ENCODE measurements at places on chromosomes 5 and 9.

DNA sequence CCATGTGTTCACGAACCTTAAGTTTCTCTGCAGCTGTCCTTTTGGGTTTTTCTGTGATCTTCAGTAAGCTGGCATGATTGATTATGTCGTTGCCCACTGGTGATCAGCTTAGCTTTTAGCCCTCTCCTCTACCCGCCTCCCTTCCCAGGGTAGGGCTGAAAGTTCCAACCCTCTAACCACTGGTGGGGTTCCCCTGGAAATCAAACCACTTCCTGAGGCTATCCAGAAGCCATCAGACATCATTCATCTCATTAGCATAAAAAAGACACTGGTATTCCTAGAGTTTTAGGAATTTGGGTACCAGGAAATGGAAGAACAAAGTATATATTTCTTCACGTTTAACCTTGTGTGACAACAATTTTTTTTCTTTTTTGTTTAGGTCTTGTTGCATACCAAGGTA, 29.8 kb downstream of the SPIN1 start:
- no peak for DNase-seq

DNA sequence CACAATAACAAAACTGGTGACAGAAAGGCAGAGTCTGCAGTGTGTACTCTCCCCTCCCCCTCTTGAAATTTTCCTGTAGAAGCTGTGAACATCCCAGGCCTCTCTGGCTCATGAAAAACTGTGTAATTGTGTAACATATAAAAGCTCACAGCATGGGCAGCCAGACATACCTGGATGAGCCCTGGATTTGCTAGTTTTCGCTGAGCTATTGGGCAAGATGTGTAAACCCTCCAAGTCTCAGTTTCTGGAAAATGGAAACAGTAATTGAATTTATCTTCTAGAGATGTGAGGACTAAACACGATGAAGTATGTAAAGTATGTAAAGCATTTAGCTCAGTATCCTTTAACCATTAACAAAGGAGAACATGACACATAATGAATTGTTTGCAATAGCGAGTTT, 143.2 kb upstream of the ANKH start:
- no peak for DNase-seq

GRCh38 chr9:8265281-8265680, 465.7 kb upstream of the DMAC1 start:
- no peak for DNase-seq

GRCh38 chr5:14787801-14788579, 83.6 kb downstream of the ANKH start:
- DNase-seq: no peak

DNA sequence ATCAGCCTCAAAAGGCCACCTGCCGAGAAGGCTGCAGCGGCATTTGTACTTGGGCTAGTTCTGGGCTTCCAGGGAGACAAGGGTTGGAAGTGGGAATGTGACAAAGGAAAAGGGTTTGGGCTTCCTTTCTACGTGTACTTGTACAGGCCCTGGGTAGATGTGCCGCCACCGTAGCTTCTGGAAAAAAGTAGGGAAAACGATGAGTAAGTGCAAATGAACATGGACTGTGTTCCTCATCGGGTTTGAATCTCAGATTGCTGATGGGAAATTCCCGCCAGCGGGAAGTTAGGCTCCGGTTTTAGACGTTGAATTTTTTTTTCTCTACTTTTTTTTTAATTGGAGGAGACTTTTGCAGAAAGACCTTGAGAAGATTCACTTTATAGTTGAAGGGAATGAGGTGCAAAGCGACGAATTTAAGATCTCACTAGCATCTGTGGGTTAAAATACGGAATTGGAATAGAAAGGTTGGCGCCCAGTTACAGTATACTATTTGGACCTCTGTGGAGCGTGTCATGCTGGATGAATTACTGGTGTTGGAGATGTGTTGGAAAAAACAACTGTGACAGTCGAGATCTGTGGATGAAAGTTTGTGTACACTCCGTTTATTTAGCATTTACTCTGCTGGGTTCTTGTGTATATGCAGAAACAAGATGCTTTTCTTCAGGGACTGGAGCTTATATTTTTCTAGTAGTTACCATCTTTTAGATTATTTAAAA, 1.2 kb downstream of the G3BP1 start:
- peak; percentile 21 for DNase-seq

GRCh38 chr9:134278974-134279640, 47.1 kb upstream of the RXRA start:
- no peak for DNase-seq

- DNase-seq: no peak
These were observed 116.3 kb upstream of the EPB41L4A start for GRCh38 chr5:112535356-112535755.

DNA sequence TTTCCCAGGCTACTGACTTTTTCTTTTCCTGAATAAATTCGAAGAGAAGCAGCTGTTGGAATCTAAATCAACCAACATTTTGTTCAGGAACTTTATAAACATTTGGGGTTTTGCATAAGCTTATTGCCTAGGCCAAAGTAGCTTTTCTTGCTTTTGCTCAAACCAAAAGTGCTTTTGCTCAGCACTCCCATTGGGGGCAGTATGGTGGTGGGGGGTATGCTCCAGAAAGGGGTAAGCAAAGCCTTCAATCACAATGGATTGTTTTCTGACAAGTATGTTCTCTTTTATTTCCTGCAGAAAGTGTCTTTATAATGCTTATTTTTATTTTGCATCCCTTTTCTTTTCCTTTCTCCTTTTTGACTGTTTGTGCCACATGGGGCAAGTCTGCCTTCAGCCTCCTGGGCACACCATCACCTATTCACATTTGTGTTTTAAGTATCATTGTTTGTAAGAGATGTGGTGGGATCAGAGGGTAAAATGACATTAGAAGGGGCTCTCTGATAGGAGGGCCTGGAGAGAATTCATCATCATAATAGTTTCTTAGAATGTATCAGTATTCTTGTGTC, 86.0 kb downstream of the PRDM6 start:
- no peak for DNase-seq

DNA sequence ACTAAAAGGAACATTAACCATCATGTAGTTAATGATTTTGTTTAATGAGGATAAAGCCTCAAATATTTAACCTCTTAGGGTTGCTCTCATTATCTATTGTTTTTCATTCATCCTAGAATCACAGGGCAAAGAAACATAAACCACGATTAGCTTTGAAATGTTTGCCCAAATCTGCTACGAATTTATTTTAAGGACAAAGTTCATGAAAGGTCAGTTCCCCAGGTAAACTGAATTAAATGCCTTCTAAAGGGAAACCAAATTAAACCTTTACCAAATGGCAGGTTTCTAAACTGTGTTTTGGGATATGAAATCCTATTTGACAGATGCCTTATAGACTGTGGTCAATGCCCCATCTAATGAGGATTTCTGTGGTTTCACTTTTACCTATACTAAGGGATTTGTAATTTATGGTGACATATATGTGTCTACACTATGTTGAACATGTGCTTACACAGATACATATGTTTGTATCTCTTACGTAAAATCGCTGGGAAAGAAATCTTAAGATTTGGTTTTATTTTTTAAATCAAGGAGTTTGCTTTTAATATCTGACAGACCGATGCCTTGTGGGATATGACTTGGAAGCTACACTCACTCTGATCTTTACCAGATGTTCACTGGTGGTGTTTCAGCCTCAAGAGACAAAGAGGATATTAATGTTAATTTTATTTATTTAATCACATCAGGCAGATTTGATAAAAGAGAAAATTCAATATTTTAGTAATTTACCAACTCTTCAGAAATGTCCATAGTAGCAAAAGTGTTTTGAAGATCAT, 188.4 kb downstream of the GLIS3 start:
- no peak for DNase-seq

- peak; percentile 9 for DNase-seq
These were observed 701.7 kb downstream of the CETN3 start for GRCh38 chr5:89707891-89708290.

GRCh38 chr9:78363221-78363620, 66.3 kb downstream of the PSAT1 start:
- DNase-seq: no peak

DNA sequence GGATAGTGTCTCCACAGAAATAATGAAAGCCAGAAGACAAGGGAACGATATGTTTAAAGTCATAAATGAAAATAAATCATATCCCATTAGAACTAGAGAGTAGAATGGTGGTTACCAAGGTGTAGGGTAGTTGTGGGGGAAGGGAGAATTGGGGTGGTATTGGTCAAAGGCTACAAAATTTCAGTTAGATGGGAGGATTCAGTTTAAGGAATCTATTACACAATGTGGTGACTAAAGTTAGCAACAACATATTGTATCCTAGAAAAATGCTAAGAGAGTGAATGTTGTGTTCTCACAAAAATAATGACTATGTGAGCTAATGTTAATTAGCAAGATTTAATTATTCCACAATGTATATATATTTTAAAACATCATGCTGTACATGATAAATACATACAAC, 27.8 kb upstream of the LARP1 start:
- no peak for DNase-seq

DNA sequence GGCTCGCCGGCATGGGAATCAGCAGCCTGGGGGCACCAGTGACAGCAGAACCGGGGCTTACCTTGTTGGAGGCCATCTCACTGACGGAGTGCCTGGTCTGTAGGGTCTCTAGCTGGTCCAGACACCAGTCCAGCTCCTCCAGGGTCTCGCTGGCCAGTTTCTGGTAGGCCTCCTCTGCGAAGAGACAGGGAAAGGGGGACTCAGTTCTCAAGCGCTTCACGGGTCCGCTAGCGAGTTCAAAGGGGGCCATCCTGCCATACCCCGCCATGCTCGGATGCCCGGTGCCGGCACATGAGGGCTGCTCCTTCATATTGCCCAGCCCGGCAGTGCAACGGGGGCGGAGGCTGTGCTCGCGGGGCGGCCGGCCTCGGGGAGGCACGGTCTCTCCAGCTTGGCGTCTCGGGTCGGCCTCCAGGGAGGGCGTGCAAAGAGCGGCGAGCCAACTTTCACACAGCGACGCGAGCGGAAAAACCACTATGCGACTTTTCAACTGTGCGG, 456.0 kb downstream of the RAB3C start:
- peak; percentile 6 for DNase-seq

- no peak for DNase-seq
These were observed 140.1 kb upstream of the ABCA1 start for GRCh38 chr9:105067895-105068580.

GRCh38 chr9:33138768-33139167, 28.4 kb downstream of the B4GALT1 start:
- no peak for DNase-seq

DNA sequence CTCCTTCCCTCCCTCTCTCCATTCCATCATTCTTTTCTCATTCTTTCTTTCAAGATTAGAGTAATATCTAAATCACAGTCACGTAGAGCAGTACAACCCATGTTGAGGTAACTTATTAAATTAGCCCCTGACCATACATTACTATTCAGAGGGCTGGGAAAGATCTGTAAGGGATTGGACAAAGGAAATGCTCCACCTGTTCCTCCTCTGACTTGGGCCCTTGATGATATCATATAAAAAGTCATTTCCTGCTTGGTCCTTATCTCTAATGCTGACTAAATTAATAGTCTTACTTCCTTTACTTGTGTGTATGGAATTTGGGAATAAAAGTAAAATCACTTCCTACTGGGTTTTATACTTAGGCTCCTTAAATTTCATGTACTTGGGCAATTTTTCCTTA, 40.8 kb downstream of the SNX18 start:
- no peak for DNase-seq

DNA sequence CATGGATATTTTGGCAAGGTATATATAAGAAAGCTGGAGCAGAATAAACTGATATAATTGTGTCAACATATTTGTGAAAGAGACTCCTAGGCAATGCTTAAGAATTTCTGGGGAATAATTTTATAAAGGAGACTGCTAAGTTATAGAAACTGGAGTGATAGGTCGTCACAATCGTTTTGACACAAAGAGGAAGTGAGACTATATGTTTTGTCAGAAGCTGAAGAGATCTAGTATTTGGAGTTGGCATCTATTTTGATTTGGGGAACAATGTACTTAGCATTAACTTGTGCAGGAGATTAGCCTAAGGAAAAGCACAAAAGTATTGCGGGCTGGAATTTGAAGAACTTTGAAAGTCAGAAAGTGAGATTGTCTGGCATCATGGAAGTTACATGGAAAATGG, 582.5 kb downstream of the TAF11L14 start:
- DNase-seq: no peak

DNA sequence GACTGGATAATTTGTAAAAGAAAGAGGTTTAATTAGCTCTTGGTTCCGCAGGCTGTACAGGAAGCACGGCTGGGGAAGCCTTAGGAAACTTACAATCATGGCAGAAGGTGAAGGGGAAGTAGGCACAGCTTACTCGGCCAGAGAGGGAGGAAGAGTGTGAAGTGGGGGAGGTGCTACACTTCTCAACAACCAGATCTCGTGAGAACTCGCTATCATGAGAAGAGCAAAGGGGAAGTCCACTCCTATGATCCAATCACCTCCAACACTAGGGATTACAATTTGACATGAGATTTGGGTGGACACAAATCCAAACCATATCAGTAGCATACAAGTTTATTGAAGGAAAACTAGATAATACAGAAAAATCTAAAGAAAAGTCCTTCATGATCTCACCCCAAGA, 39.9 kb downstream of the NEURL1B start:
- DNase-seq: no peak

- peak; percentile 75 for DNase-seq
These were observed 228.0 kb downstream of the DCP2 start for GRCh38 chr5:113204525-113205161.

GRCh38 chr9:72779614-72780013, 173.2 kb downstream of the ALDH1A1 start:
- no peak for DNase-seq

GRCh38 chr5:72246954-72247442, 73.0 kb downstream of the MRPS27 start:
- no peak for DNase-seq

DNA sequence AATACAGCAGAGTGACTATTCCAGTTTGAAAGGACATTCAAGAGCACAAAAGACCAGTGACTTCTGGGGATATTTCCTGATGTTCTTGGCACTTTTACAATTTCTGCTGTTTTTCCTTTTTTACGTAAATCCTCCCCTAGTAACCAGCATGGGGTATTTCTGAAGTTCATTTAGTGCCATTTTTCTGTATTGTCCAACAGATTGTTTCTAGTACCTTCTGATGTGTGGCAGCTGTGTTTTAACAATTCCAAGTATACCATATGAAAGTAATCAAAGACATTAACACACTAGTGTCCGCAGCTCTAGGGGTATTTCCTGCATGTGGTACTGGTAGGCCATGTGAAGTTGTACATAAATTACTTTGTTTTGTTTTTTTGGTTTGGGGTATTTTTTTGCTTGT, 53.0 kb upstream of the SMARCA2 start:
- no peak for DNase-seq

- DNase-seq: no peak
These were observed 84.6 kb downstream of the PCSK5 start for GRCh38 chr9:75975071-75975470.

GRCh38 chr5:50406877-50407276, 34.2 kb downstream of the EMB start:
- DNase-seq: no peak

- DNase-seq: peak; percentile 12
These were observed 217.0 kb downstream of the TMEM38B start for GRCh38 chr9:105911104-105911911.

- no peak for DNase-seq
These were observed 174.0 kb downstream of the RAPGEF6 start for GRCh38 chr5:131460867-131461572.
